ENCODE measurements at places on chromosomes 5 and 9.
A peak's percentile ranks its signal among the peaks of the same experiment; 100 is the strongest.

DNA sequence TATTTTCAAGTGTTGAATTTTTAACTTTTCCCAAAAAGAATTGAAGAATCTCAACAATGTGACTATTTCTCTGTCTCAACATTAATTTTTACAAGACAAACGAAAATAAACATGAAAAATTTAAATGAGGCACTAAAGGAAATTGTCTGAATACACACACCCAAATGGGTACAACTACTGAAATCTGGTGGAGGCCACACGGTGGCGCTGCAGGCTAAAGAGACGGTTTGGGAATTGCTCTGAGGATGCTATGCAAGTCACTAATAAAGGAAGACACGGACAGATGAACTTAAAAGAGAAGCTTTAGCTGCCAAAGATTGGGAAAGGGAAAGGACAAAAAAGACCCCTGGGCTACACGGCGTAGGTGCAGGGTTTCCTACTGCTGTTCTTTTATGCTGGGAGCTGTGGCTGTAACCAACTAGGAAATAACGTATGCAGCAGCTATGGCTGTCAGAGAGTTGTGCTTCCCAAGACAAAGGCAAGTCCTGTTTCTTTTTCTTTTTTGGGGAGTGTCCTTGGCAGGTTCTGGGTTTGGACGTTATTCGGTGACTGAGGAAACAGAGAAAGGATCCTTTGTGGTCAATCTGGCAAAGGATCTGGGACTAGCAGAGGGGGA is at the start of gene PCDHB10:
Gene PCDHB10, plus strand, starts transcription at position 244 of the 616 bp plus-strand sequence. Its CDS starts 200 bp downstream, at position 444.
- DNase-seq = no peak

DNA sequence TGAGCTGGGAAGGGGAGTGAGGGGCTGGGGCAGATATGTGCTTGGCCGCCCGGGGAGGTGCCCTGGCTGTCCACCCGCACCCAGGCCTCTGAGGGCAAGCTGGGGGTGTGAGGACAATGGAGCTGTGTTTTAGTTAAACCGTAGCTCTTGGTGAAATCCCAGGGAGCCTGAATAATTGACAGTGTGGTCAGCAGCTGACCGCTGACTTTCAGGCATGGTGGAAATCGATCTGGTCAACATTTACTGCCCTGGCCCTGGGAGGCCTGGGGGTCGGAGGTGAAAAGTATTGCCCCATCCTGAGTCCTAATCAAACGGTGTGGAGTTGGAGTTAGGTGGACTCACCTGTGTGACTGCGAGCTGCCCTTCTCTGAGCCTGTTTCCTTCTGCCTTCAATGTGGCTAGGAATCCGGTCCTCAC is 31.2 kb upstream of the CRB2 start:
- DNase-seq = no peak

DNA sequence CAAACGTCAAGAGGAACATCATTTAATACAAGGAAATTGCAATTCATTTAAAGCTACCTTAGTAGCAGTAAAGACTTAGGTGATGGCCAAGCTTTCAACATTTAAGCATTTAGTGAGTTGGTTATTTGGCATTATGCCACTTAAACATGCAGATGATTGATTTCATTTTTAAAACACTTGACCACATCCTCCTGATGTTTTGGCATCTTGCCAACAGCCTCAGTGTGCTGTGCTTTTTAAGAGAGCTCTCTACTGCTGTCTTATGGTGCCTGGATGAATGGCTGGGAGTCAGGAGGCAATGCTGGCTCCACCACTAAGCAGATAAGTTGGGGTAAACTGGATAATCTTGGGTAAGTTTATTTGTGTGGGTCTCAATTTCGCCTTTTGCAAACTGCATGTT is 364.5 kb downstream of the MAN2A1 start:
- DNase-seq = peak; percentile 78

GRCh38 chr5:82019342-82020138 is 47.7 kb downstream of the ATG10 start:
- DNase-seq = no peak
